Activated B cell treated with CpG ODN at 0.5 μM for 24 hours (primary cell): ENCODE measurements at places on chromosomes 2 and 18. TPM values are rescaled to one million over a fixed set of nuclear protein-coding genes. Genes with fewer than 3 reads are reported as not detected.

- DNase-seq, result no peak
- H3K27me3 ChIP-seq, result no peaks in the 10 kb centered on the region
- peaks cover 17% of the 10 kb centered on the region for H3K4me1 ChIP-seq
- H3K27ac ChIP-seq, result no peak overlapping the region
Measured at GRCh38 chr2:112691881-112692281, 28.9 kb upstream of the NT5DC4 start.

- H3K27ac ChIP-seq, result no peak overlapping the region
- DNase-seq, result no peak
- no peak overlapping the region for H3K4me3 ChIP-seq
- peaks cover 5% of the 10 kb centered on the region for H3K36me3 ChIP-seq
- H3K4me1 ChIP-seq, result peaks cover 10% of the 10 kb centered on the region
Measured at GRCh38 chr2:222862909-222863544, 2.2 kb downstream of the ACSL3 start.

DNA sequence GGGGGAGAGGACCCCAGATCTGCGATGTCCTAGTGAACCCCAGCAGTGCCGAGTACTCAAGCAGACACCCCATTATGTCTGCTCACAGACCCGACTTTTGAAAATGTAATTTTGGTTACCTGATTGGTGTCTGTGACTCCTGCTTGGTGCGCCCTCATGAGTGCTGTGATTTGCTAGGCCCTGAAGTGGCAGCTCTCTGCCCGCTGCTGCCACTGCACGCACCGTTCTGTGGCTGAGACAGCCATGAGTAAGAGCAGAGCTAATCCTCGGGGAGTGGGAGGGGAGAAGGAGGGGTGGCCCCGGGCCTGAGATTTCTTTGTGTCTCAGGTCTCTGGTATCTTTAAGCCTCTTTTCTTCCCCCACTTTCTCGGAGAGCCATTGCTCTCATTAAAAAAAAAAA lies 18.2 kb downstream of the FHOD3 start:
- no peak for DNase-seq
- no peaks in the 10 kb centered on the region for H3K36me3 ChIP-seq
- peaks cover 37% of the 10 kb centered on the region for H3K27me3 ChIP-seq
- no peak overlapping the region for H3K4me3 ChIP-seq
- H3K4me1 ChIP-seq, result no peaks in the 10 kb centered on the region
- H3K27ac ChIP-seq, result no peak overlapping the region

DNA sequence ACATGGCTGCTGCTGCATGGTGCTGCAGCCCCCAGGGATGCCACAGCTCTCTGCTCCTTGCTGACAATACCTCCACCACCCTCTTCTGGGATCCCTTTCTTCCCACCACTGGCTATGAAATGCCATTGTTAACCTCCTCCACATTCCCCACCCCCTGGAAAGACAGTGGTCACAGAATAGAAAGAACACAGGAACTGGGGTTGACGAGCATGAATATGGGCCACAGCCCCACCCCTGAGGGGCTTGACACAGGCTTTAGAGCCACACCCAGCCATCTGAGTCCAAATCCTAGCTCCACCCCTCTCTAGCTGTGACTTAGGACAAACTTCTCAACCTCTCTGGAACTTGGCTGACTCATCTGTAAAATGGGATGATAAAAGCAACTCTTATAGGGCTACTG lies 47.3 kb downstream of the TMEM163 start:
- peak overlapping the region; percentile 32 for H3K27ac ChIP-seq
- DNase-seq, result no peak
- no peaks in the 10 kb centered on the region for H3K36me3 ChIP-seq
- H3K4me1 ChIP-seq, result peaks cover 29% of the 10 kb centered on the region
- no peaks in the 10 kb centered on the region for H3K27me3 ChIP-seq
- H3K4me3 ChIP-seq, result peak overlapping the region; percentile 36

- H3K4me1 ChIP-seq, result no peaks in the 10 kb centered on the region
- H3K27me3 ChIP-seq, result peaks cover 3% of the 10 kb centered on the region
- no peak overlapping the region for H3K27ac ChIP-seq
- H3K36me3 ChIP-seq, result no peaks in the 10 kb centered on the region
- no peak overlapping the region for H3K4me3 ChIP-seq
Measured at GRCh38 chr2:183292028-183292427, 167.8 kb downstream of the NUP35 start.

- peaks cover 19% of the 10 kb centered on the region for H3K4me1 ChIP-seq
- no peak for DNase-seq
- H3K4me3 ChIP-seq, result no peak overlapping the region
- H3K27me3 ChIP-seq, result peaks cover 3% of the 10 kb centered on the region
Measured at GRCh38 chr18:361941-362310, 94.1 kb upstream of the THOC1 start.

DNA sequence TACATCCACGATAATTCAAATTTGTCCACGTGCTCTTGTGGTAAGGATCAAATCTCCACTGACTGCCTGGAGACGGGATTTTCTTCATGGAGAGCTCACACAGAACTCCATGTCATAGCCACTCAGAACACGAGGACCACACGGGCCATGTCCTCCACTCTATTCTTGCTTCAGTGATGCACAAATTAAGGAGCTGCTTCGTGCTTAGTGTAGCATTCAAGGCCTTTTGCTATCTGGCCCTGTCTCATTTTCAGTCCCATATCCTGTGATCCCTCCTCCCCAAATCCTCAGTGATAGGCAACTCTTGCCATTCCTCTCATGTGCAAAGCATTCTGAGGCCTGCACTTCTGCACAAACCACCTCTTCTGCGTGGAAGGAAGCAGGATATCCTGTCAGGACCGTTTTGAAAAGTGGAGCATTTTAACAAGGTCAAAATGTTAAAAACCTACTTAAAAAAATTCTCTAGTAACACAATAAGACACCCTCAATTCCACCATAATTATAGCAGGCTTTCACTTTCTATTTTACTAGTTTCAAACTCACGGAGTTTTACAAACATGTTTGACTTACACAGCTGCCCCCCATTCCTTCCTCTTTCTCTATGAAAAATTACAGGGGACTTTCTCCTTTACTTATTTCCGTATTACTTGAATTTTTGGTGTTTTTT lies 35.2 kb downstream of the ST3GAL5 start:
- H3K4me1 ChIP-seq, result peaks cover 74% of the 10 kb centered on the region
- peak overlapping the region; percentile 99 for H3K27ac ChIP-seq
- no peaks in the 10 kb centered on the region for H3K27me3 ChIP-seq

DNA sequence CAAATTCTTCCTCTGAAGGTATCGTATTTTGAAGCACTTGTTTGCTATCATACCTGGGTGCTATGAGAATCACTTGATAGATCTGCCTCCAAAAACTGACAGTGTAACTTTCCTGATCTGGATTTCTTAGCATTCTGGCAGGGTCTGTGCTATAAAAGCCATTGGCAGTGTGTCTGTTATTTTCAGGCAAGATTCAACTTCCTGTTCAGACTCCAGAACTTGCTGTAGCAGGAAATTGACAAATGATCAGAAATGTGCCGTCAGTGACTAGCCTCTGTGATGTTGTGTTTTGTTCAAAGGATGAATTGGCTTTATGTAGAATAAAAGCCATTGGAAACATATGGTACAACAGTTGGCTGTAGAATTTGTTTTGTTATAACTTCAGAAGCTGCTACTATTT lies 273.3 kb downstream of the PTPRM start:
- no peak for DNase-seq
- H3K36me3 ChIP-seq, result no peaks in the 10 kb centered on the region
- H3K27me3 ChIP-seq, result no peaks in the 10 kb centered on the region
- H3K4me3 ChIP-seq, result no peak overlapping the region
- H3K4me1 ChIP-seq, result no peaks in the 10 kb centered on the region

DNA sequence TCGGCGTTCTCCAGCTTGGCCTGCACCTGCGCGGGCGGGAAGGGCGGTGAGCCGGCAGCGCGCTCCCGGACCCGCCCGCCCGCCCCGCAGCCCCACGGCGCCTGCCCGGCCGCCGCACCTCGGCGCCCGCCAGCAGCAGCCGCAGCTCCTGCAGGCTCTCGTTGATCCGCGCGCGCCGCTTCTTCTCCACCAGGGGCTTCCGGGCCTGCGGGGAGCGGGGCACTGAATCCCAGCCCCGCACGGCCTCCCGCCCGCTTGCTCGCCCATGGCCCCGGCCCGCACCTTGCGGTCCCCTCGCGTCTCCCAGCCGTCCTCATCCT lies 335 bp downstream of the HES6 start:
- DNase-seq, result no peak
- H3K4me3 ChIP-seq, result peak overlapping the region; percentile 52
- peaks cover 15% of the 10 kb centered on the region for H3K4me1 ChIP-seq
- H3K27me3 ChIP-seq, result peaks cover 13% of the 10 kb centered on the region
- H3K36me3 ChIP-seq, result peaks cover 4% of the 10 kb centered on the region

- no peak overlapping the region for H3K27ac ChIP-seq
- H3K4me1 ChIP-seq, result peaks cover 22% of the 10 kb centered on the region
- no peaks in the 10 kb centered on the region for H3K27me3 ChIP-seq
- no peak for DNase-seq
Measured at GRCh38 chr18:74613381-74613780, 15.7 kb downstream of the ZNF407 start.

DNA sequence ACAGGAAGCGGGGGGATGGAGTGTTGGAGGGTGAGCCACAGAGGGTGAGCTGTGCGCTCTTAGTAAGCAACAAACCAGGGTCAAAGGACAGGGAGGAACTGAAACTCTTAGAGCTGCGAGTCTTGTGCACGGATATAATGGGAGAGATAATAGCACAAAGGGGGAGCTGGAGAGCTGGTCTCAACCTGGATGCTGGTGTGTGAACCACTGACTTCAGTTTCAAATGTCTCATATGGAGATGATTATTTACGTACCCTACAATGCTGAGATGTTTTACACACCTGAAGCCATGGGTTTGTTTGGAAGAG lies 35.9 kb downstream of the PTGR3 start:
- peaks cover 5% of the 10 kb centered on the region for H3K27me3 ChIP-seq
- H3K27ac ChIP-seq, result peak overlapping the region; percentile 2
- peaks cover 14% of the 10 kb centered on the region for H3K4me1 ChIP-seq
- no peak overlapping the region for H3K4me3 ChIP-seq

- no peak overlapping the region for H3K4me3 ChIP-seq
- no peaks in the 10 kb centered on the region for H3K4me1 ChIP-seq
- H3K36me3 ChIP-seq, result no peaks in the 10 kb centered on the region
Measured at GRCh38 chr2:187580462-187581124, 26.4 kb upstream of the TFPI start.

DNA sequence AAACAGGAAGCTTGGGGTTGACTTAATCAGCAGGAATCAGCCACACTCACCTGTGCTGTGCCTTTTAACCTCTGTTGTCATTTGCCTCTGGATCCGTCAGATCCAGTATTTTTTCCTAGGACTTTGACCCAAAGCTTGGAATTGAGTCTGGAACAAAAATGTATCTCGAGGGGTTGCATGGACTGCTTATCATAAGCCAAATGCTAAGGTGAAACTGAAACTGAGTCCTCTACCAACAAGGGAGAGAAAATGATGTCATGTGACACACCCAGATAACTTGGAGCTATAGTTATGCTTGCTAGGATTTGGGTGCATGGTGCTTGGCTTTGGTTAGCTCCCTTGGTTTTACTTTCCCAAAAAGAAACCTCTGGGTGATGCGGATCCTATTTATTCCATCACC lies 2158.6 kb upstream of the PIK3C3 start:
- H3K4me3 ChIP-seq, result no peak overlapping the region
- no peaks in the 10 kb centered on the region for H3K27me3 ChIP-seq
- DNase-seq, result no peak
- no peaks in the 10 kb centered on the region for H3K36me3 ChIP-seq
- no peaks in the 10 kb centered on the region for H3K4me1 ChIP-seq

The DSC1 gene
- total RNA-seq, result not detected in 2 replicates

The PREPL gene
- total RNA-seq, result 29.2 and 33.3 TPM in 2 replicates

The STARD6 gene
- total RNA-seq, result not detected in 2 replicates

The PPP1R1C gene
- not detected in 2 replicates for total RNA-seq

The COL4A4 gene
- total RNA-seq, result 9.3 and 10.9 TPM in 2 replicates

The PLB1 gene
- 0.05 and 0.64 TPM in 2 replicates for total RNA-seq

The ERFE gene
- total RNA-seq, result not detected in 2 replicates

The ALLC gene
- not detected in 2 replicates for total RNA-seq

The BMP10 gene
- not detected in 2 replicates for total RNA-seq
